ENCODE measurements at places on chromosomes 5 and 9.

DNA sequence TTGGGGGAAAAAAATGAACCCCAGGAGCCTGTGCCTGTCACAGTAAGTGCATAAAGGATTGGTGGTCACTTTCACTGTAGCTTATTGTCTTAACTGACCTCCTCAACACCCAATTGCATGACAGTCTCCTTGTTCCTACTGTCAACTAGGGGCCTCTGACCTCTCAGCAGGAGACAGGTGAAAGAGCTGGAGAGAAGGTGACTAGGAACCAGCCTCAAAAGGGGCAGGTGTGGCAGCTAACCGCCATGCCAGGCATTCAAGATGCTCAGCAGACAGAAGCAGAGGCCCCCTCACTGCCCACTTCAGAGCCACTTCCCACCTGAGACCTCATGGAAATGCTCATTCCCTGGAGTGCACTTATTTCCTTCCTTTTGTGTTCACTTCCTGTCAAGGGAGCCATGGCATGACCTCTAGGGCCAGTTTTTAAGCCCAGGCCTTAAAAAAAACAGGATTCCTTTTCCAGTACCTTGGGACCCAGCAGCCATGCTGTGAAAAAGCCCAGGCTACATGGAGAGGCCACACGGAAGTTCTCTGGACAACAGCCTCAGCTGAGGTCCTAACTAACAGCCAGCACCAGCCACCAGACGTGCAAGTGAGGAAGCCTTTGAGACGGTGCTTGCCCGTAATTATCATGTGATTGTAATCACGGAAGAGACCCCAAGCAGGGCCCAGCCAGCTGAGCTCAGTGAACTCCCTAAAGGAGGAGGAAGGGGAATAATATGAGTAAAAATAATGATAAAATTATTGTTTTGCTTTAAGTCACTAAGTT is 74.9 kb downstream of the NSUN2 start:
- no peak for DNase-seq

- no peak for DNase-seq
Measured at GRCh38 chr9:71608825-71609447, 159.4 kb downstream of the CEMIP2 start.

DNA sequence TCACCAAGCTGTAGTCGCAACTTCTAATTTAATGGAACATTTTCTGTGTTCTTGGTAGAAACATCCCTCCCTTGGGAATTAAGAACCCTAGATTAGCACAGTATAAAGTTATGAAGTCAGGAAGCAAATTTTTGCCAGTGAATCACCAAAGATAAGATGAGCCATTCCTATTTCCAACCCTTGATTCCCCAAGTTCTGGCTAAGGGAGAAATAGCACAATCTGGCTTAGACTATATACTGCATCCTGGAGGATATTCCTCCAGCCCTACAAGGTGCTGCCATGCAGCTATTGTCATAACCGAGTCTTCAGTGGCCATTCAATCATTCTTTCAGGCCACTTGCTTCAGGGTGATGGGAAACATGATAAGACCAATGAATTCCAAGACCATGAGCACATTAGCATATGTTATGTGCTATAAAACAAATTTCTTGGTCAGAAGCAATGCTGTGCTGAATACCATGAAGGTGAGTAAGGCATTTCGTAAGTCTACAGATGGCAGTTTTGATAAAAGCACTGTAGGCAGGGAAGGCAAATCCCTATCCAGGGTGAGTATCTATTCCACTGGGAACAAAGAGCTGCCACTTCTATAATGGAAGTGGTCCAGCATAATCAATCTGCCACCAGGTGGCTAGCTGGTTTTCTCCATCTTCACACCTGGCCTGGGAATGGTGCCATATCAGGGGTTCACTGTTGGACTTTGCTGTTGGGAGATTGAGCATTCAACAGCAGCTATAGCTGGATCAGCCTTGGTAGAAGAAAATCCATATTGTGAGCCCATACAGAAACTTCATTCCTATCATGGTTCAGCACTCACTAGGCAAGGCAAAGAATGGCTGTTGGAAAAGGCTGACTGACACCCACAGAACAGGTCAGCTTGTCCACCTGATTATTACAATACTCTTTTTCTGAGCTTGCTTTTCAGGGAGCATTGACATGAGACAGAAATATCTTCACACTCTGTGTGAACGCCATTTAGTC is 19.6 kb upstream of the ARL15 start:
- DNase-seq = no peak

DNA sequence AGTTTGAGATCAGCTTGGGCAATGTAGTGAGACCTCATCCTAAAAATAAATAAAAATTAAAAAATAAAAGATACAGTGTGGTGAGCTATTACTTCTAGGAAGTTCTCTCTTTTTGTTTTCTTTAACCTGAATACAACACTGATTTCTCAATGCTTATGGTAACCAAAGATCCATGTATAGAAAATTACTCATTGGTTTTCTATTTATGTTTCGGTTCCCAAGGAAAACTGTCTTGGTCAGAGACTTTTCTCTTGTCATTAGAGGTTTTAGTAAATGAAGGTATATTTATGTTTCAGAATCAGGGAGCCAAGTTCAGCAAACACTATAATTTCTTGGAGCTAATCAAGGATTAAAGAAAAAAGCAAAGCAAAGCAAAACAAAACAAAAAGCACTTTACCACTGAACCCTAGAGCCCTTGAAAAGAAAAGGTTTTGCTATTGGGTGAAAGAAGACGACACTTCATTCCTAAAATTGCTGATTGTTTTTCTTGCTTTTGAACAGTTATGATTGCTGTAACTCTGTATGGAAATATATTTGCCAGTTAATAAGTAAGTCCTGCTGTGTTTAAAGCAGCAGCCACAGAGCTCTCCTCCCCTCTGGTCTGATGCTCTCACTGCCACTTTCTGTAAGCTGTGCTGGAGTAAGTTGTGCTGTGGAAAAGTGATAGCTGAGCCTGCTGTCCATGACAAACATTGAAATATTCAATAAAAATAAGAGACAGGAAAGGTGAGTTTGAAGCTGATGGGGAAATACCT is 298.2 kb downstream of the CD180 start:
- no peak for DNase-seq

GRCh38 chr5:86709157-86709881 is 91.6 kb downstream of the COX7C start:
- DNase-seq = no peak

DNA sequence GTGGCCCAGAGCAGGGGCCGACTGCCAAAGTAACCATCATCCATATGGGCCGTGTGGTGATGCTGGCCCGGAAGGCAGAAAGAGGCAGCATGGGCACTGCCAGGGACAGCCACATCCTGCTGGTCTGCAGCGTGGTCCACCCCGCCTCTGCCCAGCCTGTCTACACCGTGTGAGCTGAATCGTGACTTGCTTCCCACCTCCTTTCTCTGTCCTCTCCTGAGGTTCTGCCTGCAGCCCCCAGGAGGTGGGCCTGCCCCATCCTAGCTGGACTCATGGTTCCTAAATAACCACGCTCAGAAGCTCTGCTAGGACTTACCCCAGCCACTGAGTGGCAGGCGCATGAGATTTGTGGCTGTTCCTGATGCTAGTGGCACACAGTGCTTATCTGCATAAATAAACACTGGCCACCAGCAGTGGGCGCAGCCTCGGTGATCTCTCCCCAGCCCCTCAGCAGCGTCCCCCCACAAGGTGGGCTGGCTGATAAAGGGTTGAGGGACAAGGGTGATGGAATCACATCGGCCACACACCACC is 22.6 kb upstream of the SUSD3 start:
- DNase-seq = no peak

GRCh38 chr5:95081500-95081960 is 203.4 kb downstream of the MCTP1 start:
- DNase-seq = no peak

DNA sequence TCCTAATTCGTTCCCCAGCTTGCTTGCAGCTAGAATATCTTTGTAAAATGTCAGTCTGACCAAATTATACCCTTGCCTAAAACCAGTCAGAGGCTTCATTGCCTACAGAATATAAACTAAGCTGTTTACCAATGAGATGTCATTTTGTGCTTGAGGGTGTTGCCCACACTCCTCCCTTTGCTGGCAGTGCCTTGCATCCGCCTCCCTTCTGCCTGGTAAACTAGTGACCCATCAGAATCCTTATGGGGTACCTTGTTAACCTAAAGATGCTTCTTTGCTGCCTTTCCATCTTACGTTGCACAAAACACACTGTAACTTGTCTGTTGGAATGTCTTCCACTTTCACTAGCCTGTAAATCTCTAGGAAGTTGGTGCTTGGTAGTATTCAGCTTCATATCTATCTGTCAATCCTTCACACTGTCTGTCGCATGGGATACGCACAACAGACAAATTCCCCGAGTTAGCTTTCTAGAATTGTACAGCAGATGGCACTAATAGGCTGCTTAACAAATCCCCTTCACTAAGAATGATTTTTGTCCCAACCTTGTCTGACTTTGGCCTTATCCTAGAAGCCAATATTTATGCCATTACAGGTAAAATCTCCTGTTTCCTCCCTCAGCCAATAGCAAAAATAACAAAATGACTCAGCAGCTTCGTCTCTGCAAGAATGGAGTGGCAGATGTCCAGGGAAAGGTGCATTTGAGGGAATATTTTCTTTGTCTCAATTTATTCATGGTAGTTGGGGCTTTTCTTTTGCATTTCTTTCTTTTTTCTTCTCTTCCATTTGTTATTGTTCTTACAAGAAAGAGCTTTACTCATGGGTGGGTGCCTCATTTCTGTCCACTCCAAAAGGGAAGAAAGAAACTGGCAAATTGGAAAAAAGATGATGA is 3.0 kb downstream of the NUDT2 start:
- no peak for DNase-seq

DNA sequence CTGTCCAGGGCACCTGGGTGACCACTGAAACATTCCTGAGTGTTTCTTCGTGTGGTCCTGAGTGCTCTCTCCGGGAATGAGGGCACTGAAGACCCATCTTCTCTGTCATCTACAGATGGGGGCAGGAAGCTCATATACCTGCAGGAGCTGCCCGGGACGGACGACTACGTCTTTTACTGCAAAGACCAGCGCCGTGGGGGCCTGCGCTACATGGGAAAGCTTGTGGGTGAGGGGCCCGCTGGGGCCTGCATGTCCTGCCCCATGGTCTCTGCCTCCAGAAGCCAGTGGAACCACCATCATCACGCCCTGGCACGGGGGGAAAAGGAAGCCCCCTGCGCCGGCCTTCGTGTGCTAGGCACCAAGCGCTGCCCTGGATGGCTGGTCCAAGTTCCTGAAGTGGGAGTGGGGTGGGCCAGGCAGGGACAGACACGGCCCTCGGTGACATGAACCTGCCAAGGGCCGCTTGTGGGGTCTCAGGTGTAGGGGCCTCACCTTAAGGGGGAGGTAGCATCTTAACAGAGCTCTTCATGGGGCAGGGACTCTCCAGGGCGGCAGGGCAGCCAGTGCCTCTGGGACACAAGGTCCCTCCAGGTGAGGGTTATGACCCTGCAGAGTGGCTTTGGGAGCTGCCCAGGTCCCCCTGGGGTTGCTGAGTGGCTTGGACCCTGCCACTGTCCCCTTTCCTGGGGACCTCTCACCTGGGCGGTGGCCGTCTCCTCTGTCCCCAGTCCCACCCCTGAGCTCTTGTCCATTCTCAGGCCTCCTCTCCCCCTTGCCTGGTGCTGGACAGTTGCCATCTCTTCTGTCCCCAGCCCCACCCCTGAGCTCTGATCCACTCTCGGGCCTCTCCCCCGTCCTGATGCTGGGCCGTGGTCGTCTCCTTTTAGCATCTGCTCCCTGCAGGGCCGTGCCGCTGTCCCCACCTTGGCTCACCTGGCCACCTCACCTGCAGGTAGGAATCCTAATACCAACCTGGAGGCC is 2.1 kb downstream of the OBP2A start:
- no peak for DNase-seq

GRCh38 chr5:133396814-133397213 is 215.5 kb downstream of the FSTL4 start:
- DNase-seq = no peak

GRCh38 chr9:107070586-107070985 is 207.6 kb downstream of the ZNF462 start:
- DNase-seq = no peak

DNA sequence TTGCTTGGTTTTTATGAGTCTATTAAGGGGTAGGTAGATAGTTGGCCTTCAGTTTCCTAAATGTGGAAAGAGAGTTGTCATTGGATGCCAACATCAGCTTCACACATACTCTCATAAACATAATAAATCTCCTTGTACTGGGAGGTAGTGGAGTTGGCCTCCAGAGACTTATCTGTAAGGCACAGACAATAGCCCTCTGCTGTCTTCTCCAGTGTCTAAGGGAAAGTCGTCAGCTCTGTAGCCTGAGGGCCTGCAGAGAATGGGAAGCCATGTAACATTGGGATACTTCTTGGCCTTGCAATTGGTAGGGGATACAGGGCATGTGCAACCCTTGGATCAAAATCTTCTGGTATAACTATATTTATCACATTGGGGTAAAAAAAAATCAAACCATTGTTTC is 331.9 kb upstream of the KLF9 start:
- no peak for DNase-seq

GRCh38 chr9:79224672-79225433 is 346.9 kb upstream of the TLE4 start:
- no peak for DNase-seq

- DNase-seq = no peak
Measured at GRCh38 chr9:120876842-120877240, at the start of gene PHF19. PHF19 (minus strand) TSS chr9:120877188; CDS start chr9:120874741, 2,447 bp downstream.

DNA sequence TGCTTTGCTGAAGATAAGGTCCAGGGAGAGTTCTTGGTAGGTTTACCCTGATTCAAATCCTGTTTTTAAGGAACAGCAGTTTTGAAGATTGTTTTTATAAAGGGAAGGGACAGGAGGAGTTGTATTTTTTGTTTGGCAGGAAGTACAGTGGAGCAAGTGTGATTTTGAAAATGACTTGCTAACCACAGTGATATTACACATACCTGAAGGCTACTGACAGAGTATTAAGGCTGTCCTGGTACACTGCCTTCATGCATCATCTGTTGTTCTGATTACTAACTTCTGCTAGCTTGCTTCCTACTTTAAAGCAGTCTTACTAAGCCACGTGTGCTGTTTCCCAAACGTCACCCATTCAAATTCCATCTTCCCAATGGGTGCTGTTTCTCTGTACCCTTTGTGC is 559.5 kb upstream of the SGCD start:
- DNase-seq = no peak

- no peak for DNase-seq
Measured at GRCh38 chr9:122201641-122202040, 27.1 kb downstream of the LHX6 start.

DNA sequence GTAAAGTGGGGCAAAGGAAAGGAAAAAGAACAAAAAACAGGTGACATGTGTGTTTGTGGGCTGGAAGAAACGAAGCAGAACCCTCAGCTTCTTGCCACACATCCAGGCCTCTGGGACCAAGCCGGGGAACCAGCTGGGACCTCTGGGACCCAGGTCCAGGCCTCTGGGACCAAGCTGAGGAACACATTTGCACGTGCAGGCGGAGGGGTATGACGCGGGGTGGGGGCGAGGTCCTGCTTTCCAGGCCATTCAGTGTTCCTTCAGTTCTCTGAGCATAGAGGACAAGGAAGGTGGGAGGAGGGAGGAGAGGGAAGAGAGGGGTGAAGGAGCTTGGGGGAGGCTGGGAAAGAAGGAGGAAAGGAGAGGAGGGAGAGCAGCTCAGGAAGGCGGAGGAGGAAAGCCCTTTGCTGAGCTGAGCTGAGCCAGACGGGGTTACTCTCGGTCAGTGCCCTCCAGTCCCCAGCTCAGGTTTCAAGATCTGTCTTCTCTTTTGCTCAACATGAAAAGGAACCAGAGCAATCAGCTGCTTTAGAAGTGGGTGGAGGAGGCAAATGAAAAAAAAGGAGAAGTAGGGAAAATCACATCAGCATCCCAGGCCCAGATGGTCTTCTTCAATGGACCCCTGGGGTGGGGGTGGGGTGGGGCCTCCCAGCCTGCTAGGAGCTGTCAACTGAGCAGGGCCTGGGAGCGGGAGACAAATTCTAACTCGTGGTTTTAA is 59.1 kb downstream of the ABCA1 start:
- DNase-seq = no peak
